ENCODE measurements at places on chromosomes 2 and 18.

- peak; percentile 79 for DNase-seq
These were observed 4.9 kb downstream of the UCN start for GRCh38 chr2:27303093-27304025.

GRCh38 chr18:31176531-31176930, 13.9 kb upstream of the DSC1 start:
- no peak for DNase-seq

GRCh38 chr2:166418853-166419615, 43.3 kb upstream of the SCN9A start:
- DNase-seq, result no peak

DNA sequence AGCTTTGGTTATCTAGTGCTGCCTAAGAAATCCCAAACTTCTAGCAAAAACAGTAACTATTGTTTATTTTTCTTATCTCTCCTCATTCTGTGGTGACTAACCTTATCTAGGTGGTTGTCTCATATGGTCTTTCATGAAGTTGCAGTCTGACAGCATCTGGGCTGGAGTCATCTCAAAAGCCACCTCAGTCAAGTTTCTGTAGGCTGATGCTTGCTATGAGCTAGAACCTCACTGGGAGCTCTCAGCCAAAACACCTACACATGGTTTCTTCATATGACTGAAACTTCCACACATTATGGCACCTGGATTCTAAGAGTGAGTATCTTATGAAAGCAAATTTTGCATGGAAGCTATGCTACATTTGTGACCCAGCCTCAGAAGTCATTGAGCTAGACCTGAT, 596.4 kb upstream of the VRK2 start:
- no peak for DNase-seq

DNA sequence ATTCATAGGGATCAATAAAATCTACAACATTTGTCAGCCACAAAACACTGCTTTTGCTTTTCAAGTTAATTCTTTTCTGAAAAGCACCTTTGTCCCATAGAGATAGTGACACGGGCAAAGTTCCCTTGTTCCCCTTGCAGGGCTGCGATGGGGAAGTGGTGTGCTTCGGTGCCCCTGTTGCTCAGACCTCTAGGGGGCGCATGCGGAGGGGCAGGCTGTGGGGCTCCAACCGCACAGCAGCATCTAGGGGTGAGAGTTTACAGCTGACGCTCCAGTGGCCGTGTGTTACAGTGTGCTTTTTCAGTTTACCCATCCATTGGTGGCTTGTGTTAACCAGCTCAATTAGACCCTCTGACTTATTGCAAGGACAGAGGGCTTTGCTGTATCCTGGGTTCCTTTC, 1432.2 kb upstream of the ACVR2A start:
- peak; percentile 7 for DNase-seq

All from hematopoietic multipotent progenitor cell treated with erythropoietin and hydrocortisone succinate and interleukin-3 and kit ligand, for 8 days (in vitro differentiated cells).